ENCODE measurements at places on chromosomes 2 and 18. TPM values are rescaled to one million over a fixed set of nuclear protein-coding genes. Genes with fewer than 3 reads are reported as not detected.

The CXCR4 gene
- total RNA-seq, result not detected

GRCh38 chr2:120684289-120685065 is 51.2 kb upstream of the GLI2 start:
- peaks cover 5% of the 10 kb centered on the region for H3K4me1 ChIP-seq
- no peak overlapping the region for H3K27ac ChIP-seq
- no peaks in the 10 kb centered on the region for H3K36me3 ChIP-seq
- H3K4me3 ChIP-seq, result no peak overlapping the region
- H3K27me3 ChIP-seq, result peaks cover 41% of the 10 kb centered on the region

GRCh38 chr2:97699765-97700444 is 13.5 kb upstream of the ZAP70 start:
- peaks cover 10% of the 10 kb centered on the region for H3K4me1 ChIP-seq
- H3K36me3 ChIP-seq, result no peaks in the 10 kb centered on the region
- no peak overlapping the region for H3K27ac ChIP-seq
- peak; percentile 80 for DNase-seq

The TSPYL6 gene
- total RNA-seq, result not detected

DNA sequence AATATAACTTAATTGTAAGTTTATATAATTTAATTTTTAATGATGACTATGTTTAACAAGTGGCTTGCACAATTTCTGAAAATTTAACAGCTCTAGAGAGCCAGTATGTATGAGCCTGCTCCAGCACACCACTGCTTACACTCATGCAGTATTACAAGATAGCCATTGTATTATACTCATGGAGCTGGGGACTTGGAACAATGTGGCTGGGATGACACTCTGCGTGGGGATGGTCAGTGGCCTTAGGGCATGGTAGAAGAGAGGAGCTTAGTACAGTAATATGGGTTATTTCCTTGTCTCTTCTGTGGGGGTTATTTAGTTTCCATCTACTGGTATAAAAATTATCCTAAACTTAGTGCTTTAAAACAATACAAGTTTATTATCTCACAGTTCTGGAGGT is 105.1 kb upstream of the STON1 start:
- H3K27me3 ChIP-seq, result no peaks in the 10 kb centered on the region
- no peak overlapping the region for H3K4me3 ChIP-seq
- no peak for DNase-seq
- peaks cover 5% of the 10 kb centered on the region for H3K4me1 ChIP-seq

Measured in osteocyte (in vitro differentiated cells).